Activated T-cell treated with anti-CD3 and anti-CD28 coated beads for 4 hours (primary cell): ENCODE measurements at places on chromosomes 5 and 9.

DNA sequence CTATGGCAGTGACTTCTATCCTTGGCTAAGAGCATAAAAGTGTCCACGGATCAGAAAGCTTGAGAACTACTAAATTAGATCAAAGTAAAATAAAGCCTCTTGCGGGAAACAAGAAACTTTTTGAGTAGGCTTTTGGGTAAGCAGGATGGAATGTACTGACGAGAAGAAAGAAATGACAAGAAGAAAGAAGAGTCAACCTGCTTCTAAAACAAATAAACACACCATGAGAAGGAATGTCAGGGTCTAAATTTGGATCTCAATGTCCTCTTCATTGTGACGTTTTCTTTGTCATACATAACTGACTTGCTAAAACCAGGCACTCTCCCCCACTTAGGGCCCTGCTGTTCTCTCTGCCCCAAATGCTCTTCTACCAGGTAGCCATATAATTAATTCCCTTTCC, 290.1 kb upstream of the PTGER4 start:
- DNase-seq, result no peak

DNA sequence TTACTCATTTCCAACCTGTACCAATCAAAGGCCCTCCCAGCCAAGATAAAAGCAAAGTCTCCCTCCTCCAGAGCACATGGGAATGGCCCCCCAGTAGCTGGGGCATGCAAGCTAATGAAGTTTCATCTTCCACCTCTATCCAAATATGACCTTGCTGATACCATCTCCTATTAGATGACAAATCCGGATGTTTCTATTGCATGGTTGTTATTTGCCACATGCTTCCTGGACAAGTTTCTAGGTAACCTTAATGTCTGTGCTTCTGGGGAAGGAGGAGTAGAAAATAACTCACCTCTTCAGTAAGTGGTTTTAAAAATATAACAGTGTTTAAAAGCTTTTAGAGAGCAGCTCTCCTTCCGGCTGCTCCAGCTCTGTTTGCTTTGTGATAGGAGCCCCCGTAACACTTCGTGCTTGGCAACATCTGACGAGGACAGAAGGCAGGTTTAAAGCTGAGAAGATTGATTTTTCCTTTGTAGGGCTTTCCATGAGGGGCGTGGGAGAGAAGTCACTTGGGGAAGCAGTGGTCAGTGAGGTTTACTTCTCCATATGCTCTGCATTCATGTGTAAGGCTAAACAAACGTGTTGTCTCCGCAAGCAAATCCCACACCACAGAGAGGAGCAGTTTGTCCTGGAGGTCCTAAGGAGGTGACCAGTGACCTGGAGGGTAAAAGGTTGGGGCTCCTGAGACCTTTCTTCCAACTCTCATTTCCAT, 40.3 kb upstream of the GLRX start:
- DNase-seq, result no peak

DNA sequence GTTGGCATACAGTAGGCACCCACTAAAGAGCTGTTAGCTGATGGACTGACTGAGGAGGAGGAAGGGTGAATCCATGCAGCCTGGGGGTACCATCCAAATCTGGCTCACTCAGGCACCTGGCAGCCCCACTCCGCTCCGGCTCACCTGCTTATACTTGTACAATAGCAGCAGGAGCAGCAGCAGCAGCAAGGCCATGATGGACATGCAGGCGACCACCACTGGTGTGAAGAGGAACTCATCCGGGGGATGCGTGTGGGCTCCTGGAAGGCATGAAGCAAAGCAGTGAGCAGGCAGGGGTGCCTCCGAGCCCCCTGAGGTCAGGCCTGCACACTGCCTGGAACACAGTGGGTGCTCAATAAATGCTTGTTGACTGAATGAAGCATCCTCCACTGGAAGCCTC, 18.3 kb downstream of the CSF1R start:
- DNase-seq, result no peak

- no peak for DNase-seq
Measured at GRCh38 chr5:56681346-56681745, 134.0 kb upstream of the MAP3K1 start.

DNA sequence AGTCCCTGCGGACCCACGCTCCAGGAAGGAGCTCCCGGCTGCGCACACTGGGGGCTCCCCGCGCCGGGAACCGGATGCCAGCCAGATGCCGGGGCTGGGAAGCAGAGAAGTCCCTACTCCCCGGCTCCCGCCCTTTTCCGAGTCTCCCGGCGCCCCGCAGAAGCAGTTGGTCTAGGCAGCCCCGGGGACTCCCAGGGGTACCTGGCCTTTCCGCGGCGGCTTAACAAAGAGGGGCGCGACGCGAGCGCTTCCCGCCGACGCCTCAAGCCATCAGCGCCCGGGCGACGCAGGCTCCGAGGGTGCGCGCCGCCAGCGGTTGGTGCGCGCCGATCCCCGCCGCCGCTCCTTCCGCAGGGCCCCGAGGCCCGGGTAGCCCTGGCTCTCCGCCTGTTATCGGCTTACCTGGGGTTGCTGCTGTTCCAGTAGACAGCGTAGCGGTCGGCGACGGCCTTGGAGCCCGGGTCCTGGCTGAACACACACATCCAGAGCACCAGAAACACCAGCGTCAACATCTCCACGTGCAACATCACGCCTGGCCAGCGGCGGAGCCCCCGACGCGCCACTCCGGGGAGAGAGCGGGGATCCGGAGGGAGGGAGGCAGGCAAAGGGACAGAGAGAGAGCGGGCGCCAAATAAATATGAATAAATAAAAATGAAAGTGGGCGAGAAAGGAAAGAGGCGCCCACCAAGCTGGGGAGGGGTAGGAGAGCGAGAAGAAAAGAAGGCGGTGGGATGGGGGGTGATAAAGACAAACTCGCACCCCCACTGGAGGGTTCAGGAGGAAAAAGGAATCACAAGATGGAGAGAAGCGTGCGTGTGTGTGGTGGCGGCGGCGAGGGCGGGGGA, 428 bp downstream of the EFNA5 start:
- DNase-seq, result no peak

GRCh38 chr9:72933730-72934665, 18.9 kb downstream of the ALDH1A1 start:
- DNase-seq, result no peak

- DNase-seq, result no peak
Measured at GRCh38 chr5:65539827-65540226, 23.1 kb downstream of the CENPK start.

GRCh38 chr9:4009006-4009511, 290.8 kb downstream of the GLIS3 start:
- no peak for DNase-seq

- DNase-seq, result no peak
Measured at GRCh38 chr5:37722236-37723161, 117.3 kb downstream of the GDNF start.

- no peak for DNase-seq
Measured at GRCh38 chr9:83669067-83669466, 38.7 kb downstream of the UBQLN1 start.

DNA sequence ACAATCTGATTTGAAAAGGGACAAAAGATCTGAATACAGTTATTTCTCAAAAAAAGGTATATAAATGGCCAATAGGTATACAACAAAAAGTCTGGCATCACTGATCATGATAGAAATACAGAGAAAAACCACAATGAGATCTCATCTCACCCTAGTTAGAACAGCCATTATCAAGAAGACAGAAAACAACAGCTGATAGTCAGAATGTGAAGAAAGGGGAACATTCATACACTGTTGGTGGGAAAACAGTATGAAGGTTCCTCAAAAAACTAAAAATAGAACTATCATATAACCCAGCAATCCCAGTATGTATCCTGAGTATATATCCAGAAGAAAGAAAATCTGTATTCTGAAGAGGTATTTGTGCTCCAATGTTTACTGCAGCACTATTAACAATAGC, 75.7 kb upstream of the OR2K2 start:
- DNase-seq, result no peak

- no peak for DNase-seq
Measured at GRCh38 chr9:100083448-100084127, 15.2 kb downstream of the ERP44 start.

GRCh38 chr5:72117307-72117706, 10.0 kb downstream of the MAP1B start:
- no peak for DNase-seq

DNA sequence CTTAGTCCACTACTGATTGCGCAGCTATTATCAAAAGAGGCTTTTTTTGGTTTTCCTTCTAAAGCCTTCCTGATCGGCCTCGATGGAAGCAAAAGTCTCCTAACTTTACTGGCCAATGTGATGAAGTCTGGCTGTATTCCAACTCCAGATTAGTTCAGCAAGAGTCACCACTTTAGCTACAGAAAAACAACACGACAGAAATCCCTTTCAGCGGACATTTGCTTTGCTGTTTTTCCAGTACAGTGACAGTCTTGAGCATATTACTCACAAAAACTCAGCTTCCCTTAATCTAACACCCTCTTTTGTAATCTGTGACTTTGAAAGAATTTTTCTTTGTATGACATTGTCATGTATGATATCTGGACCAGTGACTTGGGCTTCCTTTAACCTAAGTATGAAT, 95.7 kb downstream of the HOMER1 start:
- no peak for DNase-seq

DNA sequence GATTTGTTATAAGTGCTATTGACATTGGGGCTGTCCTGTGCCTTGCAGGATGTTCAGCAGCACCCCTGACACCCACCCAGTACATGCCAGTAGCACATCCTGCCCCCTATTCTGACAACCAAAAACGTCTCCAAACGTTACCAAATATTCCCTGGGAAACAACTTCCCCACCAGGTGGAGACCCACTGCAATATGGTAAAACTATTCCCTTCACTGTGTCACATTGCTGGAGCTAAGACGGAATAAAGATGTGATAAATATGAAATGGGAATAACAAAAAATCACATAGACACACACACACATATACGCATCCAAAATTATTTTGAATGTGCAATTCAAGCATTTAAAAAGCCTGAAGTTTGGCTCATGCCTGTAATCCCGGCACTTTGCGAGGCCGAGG, 874.3 kb upstream of the DMAC1 start:
- no peak for DNase-seq

- DNase-seq, result no peak
Measured at GRCh38 chr5:7405277-7405676, 9.3 kb downstream of the ADCY2 start.

- DNase-seq, result no peak
Measured at GRCh38 chr5:112986224-112986623, 9.6 kb downstream of the DCP2 start.

DNA sequence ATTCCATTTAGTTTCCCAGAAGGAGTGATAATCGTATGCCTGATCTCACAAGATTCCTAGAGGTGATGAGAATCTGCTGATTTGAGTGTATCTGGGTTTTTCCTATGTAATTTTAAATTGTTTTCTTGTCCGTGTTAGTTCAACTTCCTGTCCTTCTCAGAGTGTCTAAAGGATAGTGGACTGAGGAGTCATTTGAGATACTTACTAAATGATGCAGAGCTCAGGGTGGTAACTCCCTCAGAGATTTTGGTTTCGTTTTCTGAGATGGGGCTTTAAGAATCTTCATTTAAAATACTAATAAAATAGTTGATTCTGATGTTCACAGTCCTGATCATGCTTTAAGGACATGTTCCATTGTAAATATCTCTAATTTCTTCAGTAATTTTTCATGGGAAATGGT, 30.3 kb downstream of the MELK start:
- DNase-seq, result no peak

- DNase-seq, result peak; percentile 99
Measured at GRCh38 chr5:132490484-132491367, at the start of gene IRF1. IRF1 (minus strand) TSS chr5:132490773; CDS start chr5:132489478, 1,295 bp downstream.

DNA sequence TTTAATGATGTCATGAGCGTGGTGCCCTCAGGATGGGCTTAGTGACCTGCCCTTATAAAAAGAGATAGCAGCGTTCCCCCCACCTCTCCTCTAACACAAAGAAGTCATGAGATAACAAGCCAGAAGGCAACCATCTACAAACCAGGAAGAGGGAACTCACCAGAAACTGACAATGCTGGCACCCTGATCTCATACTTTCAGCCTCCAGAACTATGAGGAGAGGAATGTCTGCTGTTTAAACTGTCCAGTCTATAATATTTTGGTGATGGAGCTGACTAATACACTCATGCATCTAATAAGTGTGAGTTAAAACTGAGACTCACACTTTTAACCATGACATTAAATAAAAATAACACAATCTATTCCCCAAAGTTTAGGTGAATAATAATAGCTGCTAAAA, 156.1 kb upstream of the SPEF2 start:
- DNase-seq, result no peak

DNA sequence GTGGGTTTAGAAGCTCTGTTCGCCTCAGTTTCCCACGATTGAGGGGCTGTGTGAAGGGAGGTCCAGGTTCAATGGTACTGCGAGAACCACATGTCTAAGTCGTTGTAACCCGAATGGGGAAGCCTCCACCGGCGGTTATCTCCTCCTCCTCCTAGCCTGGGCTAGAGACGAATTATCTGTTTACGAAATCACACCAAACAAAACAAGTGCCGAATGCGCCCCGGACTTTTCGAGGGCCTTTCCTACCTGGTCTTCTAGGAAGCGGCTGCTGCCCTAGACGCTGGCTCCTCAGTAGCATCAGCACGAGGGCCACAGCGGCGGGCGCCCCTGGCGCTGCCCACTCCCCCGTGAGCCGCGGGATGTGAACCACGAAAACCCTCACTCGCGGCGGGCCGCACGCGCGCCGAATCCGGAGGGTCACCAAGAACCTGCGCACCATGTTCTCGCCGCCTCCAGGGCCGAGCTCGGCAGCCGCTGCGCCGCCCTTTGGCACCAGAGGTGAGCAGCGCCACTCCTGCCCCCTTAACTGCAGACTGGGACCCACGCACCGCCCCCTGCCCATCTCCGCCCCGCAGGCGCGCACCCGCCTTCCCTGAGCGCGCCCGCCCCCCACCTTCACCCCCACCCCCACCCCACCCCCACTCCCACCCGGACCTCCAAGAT, at the start of gene CDKN2A:
CDKN2A (minus strand) TSS at position 500 of the 663 bp plus-strand sequence.
- no peak for DNase-seq

- DNase-seq, result no peak
Measured at GRCh38 chr5:14895301-14895700, 23.7 kb upstream of the ANKH start.

- DNase-seq, result no peak
Measured at GRCh38 chr9:105157171-105157583, 87.3 kb upstream of the SLC44A1 start.

DNA sequence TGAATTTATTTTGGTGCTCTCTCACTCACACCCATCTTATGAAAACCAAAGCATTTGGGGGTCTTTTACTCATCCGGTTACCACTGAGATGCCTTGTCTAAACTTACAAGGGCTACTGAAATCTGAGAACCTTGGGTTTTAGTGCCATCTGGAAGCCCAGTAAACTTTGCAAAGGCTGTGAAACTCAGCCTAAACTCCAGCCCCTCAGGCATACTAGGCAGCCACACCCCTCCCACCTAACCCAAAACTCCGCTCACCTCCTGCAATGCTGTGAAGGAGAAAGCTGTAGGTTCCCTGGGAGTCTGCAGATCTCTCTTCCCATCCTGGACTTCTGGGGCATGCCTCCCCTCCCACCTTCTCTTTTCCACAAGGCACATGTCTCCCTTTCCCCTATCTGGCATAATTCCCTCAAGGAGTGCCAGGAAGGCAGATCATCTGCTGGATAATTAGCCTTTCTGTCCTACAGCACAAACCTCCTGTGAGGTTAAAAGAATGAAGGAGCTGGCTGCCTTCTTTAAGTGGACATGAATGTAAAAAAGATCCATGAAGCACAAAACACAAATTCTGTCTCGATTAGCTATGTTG, 71.5 kb upstream of the ANXA1 start:
- DNase-seq, result no peak

- no peak for DNase-seq
Measured at GRCh38 chr5:124492444-124493224, 253.8 kb downstream of the ZNF608 start.
